NCI-H1417 treated with DMSO at 0.1 percent for 48 hours (cell line): ENCODE measurements at places on chromosomes 3 and 15.

- no peak for DNase-seq
Measured at GRCh38 chr3:78139166-78139565, 1099.3 kb downstream of the ROBO2 start.

GRCh38 chr3:186915806-186916796, 14.2 kb upstream of the ST6GAL1 start:
- no peak for DNase-seq

- DNase-seq, result no peak
Measured at GRCh38 chr15:81379269-81379668, 5.3 kb upstream of the TMC3 start.

GRCh38 chr3:194369522-194370279, at the start of gene LRRC15:
Gene LRRC15 (minus strand): TSS chr3:194369743. CDS start chr3:194361043, 8,700 bp downstream.
- no peak for DNase-seq

- DNase-seq, result no peak
Measured at GRCh38 chr15:100761290-100761935, 118.2 kb upstream of the ALDH1A3 start.

DNA sequence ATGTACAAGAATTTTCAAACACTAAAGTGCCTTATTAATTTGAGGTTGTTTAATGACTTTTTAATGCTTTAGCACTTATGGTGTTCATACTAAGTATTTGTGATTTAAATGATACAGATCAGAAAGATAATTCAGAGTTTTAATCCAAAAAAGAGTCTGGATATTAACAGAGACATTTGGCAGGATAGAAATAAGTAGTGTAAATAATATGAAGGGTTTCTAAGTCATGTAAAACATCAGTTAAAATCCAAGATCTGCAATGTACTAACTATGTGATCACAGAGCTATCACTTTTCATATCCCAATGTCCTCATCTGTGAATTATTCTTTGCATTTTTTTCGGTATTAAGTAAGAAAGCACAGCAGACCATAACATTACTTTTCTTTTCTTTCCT, 62.9 kb downstream of the CD200 start:
- no peak for DNase-seq

- no peak for DNase-seq
Measured at GRCh38 chr15:54011656-54012055, 33.4 kb downstream of the UNC13C start.

GRCh38 chr3:87268646-87269211, 7.7 kb downstream of the POU1F1 start:
- DNase-seq, result no peak

- DNase-seq, result no peak
Measured at GRCh38 chr3:152944671-152945070, 109.7 kb downstream of the P2RY1 start.

- DNase-seq, result no peak
Measured at GRCh38 chr3:187798126-187798525, 52.9 kb upstream of the BCL6 start.

DNA sequence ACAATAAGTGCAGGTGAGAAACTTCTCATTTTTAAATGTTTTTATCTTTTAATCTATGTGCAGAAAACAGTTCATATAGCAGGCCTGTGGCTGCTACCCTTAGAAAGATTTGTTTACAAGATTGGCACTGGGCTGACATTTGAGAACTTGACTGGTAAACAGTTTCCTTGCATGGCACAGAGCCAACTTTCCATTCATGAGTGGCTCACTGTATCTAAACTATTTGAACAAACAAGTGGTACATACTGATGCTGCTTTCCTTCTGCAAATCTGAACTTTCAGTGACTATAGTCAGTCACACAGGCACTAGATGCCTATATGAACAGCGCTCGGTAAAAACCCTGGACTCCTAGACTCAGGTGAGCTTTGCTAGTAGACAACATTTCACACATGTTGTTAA, 6.3 kb upstream of the GTPBP8 start:
- no peak for DNase-seq

- DNase-seq, result no peak
Measured at GRCh38 chr3:113606539-113607218, 74.3 kb downstream of the SIDT1 start.

GRCh38 chr3:105885256-105885655, 16.4 kb upstream of the CBLB start:
- DNase-seq, result no peak

DNA sequence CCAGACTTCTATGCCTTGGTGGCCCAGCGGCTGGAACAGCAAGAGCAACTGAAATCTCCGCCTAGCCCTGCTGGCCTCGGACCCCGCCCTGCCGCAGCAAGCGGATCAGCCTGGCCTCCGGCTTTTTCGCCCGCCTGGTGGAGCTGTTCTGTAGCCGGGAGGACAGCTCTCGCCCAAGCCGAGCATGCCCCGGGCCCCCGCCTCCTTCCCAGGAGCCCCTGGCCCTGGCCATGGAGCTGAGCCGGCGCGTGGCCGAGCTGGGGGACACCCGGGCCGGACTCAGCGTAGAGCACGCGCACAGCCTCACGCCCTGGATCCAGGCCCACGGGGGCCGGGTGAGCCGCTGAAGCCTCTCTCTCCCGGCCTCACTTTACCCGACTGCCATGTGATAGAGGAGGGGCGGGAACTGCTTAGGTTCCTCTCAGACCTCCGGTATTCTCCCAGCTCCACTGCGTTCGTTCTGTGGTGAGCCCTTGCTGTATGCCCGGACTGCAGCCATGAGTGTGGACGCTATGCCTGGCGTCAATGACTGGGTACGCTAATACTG, 24.1 kb upstream of the MRPL3 start:
- DNase-seq, result no peak

- no peak for DNase-seq
Measured at GRCh38 chr3:42743204-42743995, 29.7 kb downstream of the CCDC13 start.

DNA sequence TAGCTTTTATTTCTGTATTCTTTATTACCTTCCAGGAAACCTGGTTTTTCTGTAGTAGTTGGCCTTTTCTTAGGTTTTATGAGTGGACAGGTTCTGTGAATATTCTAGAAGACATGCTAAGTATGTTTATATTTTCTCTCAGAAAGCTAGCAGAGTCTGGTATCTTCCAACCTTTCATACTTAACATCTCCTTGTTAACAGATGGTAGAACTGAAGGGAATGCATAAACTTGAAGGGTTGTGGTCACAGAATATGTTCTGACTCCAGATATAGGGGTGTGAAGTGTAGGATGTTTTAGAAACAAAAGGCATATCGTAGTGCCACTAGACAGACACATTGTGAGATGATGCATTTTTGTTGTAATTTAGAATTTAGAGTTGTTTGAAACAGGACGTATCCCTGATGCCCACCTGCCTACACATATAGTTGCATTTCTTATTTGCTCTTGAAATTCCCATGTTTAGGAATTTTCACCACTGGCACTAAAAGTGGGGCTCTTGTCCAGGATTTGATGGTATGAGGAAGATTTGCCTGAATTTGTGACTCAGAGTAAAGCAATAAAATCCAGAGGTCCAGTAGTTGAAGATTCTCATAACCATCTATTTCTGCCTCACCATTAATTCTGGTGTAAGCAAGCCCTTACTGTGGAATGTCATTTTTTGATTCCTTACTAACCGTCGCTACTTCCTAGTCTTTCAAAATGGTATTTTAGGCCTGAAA, 274.5 kb downstream of the FEZF2 start:
- no peak for DNase-seq

GRCh38 chr3:50139718-50140423, 15.3 kb upstream of the SEMA3F start:
- DNase-seq, result no peak

GRCh38 chr15:25707656-25708365, 155.3 kb downstream of the ATP10A start:
- DNase-seq, result no peak

GRCh38 chr3:14772533-14773138, 46.1 kb upstream of the FGD5 start:
- DNase-seq, result no peak

- DNase-seq, result no peak
Measured at GRCh38 chr15:39613271-39613670, 32.4 kb downstream of the THBS1 start.

DNA sequence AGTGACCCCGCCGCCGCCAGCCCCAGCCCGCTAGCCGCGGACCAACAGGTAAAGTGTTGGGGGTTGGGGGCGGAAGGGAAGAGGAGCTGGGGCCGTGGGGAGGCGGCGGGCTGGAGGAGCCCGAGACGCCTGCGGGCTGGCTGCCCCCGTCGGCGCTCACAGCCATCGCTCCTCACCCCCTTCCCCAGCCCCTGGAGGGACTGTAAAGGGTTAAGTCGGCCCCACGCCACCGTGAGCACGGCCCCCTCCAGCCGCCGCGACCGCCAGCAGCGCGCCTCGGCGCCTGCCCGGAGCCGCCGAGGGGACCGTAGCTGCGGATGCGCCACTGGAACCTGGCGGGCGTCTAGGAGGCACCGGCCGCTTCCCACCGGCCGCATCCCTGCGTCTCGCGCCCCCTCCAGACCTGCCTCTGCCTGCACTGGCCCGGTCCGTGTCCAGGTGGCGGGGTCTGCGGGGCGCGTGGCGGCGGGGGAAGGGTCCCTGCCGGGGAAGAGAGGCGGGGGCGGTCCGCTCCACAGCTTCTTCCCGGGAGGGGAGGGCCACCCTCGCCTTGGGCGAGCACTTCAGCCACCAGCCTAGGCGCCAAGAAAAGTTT, 522 bp downstream of the MED12L start:
- no peak for DNase-seq

- DNase-seq, result no peak
Measured at GRCh38 chr15:55589287-55589686, 1.1 kb upstream of the PYGO1 start.

- no peak for DNase-seq
Measured at GRCh38 chr15:40357246-40357645, 773 bp upstream of the DISP2 start.

- no peak for DNase-seq
Measured at GRCh38 chr15:25055356-25056068, 100.7 kb downstream of the SNRPN start.

DNA sequence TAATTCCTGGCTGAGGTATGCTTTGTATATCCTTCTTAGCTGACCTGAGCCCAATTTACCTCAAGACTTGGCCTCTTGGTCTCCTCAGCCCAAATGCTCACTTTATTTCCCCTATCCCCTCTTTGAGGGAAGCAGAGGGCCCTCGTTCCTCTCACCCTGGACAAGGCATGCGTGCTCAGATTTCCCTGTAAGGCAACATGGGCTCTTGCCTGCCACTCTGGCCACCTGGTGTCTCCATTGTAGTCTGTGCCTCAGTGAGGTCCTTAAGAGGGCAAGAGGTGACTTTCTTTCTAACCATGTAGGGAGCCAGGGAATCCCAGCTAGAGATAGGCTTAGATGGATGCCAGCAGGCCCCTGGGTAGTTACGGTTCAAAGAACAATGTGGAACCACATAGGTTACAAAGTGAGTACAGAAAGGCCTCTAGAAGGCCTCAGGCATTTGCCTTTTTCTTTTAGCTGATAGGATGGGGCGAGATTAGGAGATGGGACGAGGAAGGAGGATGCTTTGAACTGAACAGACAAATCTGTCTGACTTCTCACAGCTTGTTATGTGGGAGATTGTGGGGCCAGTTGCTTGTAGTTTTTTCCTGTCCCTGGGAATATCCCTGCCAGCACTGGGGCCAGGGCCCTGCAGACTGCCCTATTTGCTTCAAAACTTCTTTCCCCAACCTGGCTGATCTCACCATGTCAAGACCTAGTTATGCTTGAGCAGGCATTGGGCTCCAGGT, 1.1 kb upstream of the INTS14 start:
- no peak for DNase-seq

GRCh38 chr3:83150896-83151295, 1389.5 kb upstream of the GBE1 start:
- no peak for DNase-seq

DNA sequence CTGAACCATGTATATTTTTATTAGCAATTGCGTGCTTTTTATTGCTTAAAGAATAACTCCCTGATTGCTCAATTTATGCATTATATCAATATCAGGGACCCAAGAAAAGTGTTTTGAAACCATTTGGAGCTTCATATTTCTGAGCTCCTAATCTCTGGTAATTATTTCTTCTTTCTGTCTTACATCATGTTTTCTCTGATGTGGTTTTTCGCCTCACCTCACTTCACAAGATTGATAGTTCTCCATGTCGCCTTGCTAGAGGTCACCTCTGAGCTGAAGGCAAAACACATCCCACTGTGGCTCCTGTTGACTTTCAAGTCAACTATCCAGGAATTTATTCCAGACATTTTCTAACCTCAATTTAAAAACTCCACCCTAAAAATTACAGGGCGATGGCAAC, 837.4 kb downstream of the CADM2 start:
- no peak for DNase-seq

DNA sequence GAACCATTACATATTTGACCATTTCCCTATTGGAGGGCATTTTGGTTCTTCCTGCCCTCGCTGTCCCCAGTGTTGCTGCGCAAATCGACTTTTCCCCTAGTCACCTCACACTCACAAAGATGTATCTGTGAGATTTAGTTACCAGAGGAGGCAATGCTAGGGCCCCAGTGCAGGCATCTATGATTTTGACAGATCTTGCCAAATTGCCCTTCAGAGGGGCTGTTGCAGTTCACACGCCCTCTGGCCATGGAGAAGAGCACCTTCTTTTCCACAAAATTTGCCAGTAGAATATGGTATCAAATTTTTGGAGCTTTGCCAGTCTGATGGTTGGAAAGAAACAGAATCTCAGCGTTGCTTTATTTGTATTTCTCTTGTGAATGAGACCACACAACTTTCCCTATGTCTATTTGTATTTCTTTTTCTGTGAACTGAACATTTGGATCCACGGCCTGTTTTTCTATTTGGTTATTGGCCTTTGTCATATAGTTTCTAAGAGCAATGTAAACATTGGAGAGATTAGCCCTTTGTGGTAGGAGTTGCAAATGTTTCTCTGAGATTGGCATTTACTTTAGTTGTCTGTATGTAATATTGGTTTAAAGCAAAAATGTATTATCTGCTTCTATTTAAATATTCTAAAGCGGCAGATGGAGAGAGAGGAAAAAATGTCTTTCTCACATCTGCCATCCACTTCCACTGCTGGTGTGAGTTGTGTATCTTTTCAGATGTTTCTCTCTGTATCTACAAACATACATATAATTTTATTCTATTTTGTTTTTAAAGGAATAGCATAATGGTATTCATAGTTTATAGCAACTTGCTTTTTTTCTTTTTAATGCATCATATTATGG, 66.1 kb downstream of the DNASE1L3 start:
- DNase-seq, result no peak

GRCh38 chr15:38696109-38696727, 131.6 kb upstream of the RASGRP1 start:
- DNase-seq, result no peak

DNA sequence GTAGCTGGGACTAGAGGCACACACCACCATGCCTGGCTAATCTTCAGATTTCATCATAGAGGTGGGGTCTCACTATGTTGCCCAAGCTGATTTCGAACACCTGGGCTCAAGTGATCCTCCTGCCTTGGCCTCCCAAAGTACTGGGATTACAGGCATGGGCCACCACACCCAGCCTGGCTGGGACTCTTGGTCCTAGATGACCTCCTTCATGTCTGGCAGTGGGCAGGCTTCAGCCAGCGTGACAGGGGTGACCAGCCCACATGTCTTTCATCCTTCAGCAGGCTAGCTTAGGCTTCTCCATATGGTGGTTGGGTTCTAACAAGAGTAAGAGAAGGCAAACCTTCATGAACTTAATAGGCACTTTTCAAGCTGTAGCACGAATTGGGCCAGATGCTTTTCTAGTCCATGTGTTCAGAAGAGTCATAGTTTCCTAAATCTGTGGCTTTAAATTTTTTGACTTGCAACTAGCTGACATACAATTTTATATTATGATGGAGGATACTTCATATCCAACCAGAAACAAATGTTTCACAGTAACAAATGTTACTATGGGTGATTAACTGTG, 7.6 kb downstream of the GPD1L start:
- no peak for DNase-seq
